ENCODE measurements at places on chromosomes 11 and 22.

GRCh38 chr11:5277807-5278382 is 8.2 kb upstream of the HBE1 start:
- H3K27me3 ChIP-seq, result no peaks in the 10 kb centered on the region
- DNase-seq, result no peak
- H3K4me1 ChIP-seq, result no peaks in the 10 kb centered on the region
- no peak overlapping the region for H3K27ac ChIP-seq
- no peak overlapping the region for H3K4me3 ChIP-seq

DNA sequence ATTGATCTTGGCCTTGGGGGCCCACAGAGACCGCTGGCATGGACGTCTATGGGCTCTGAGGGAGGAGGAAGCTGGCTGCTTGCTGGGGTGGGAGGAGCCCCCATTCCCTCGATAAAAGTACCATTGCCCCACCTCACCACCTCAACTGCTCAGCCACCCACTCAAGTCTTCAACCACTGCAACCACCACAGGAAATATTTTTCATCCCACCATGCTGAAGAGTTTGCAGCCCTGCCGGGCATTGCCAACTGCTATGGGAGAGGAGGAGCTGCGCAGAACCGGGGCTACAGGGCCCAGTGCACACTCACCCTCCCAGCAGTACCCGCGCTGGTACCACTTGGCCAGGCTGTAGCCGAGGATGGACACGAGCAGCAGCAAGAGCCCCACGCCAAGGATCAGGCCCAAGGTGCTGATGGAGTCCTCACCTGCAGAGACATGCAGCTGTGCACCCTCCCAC is 29.2 kb downstream of the IL10RA start:
- no peaks in the 10 kb centered on the region for H3K27me3 ChIP-seq
- no peaks in the 10 kb centered on the region for H3K36me3 ChIP-seq
- no peak overlapping the region for H3K27ac ChIP-seq
- DNase-seq, result peak; percentile 39
- peaks cover 13% of the 10 kb centered on the region for H3K4me1 ChIP-seq

GRCh38 chr11:32121012-32121411 is 30.1 kb downstream of the RCN1 start:
- no peak overlapping the region for H3K27ac ChIP-seq
- no peaks in the 10 kb centered on the region for H3K36me3 ChIP-seq
- no peaks in the 10 kb centered on the region for H3K4me1 ChIP-seq
- H3K27me3 ChIP-seq, result no peaks in the 10 kb centered on the region
- DNase-seq, result peak; percentile 36

DNA sequence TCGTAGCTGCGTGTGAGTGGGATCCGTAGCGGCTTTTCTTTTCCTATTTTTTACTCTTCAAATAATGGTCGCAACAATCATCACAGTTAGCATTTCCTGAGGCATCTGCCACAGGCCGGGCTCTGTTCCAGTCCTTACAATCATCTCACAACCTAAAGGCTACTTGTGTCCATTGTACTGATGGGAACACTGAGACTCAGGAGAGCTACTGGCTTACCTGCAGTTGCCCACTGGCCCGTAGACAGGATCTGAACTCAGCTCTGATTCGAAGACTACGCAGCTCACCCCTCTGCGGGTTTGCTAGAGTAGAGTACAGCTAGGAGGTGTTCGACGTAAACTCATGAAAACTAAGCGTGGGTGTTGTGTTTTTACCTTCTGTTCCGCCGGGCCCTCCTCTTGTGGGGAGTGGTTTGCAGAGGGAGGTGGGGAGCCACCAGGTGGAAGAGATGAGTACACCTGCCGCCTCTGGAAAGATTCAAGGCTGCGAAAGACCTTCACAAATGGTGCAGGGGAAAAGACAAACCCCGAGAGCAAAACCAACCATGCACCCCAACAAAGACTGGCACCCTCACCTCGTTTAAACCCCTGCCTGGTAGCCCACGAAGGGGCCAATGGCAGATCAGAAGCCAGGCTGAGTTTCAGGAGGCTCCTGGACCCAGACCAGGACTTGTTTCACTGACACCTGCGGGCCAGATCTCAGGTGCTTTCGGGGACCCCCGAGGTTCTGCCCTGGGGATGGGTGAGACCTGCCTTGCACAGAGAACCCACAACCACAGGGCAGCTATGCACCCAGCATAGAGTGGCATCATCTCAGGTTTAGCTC is 18.3 kb upstream of the RFPL3 start:
- peaks cover 8% of the 10 kb centered on the region for H3K27me3 ChIP-seq
- H3K4me1 ChIP-seq, result no peaks in the 10 kb centered on the region
- H3K4me3 ChIP-seq, result no peak overlapping the region
- H3K36me3 ChIP-seq, result no peaks in the 10 kb centered on the region
- DNase-seq, result no peak

DNA sequence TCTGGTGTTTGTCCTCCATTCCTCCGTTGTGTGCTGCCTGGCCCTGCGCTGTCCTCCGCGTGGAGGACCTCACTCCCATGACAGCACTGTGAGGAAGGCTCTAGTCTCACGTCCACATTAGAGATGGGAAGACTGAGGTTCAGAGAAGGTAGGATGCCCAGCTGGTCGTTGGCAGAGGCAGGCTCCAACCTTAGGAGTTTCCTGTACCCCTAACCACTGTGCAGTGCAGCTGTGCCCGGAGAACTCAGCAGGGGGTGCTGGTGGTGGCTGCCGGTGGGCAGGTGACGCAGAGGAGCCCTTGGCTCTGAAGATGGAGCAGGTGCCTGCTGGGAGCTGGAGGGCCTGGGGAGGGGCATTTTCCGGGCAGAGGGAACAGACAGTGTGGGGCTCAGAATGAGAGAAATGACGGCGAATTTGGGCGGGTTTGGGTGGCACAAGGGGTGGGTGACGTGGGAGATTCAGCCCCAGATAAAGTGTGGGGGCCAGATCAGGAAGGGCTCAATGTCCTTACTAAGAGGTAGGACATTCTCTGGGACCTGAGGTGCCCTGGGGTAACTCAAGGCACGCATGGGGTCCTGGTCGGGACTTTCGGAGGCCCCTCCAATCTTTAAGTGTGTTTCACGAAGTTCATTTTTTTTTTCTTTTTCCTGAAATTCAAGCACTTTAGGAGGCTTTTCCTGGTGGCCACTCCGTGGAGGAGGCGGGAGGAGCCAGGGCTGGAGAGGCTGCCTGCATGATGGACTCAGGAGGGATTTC is 535.0 kb downstream of the TBC1D22A start:
- H3K36me3 ChIP-seq, result no peaks in the 10 kb centered on the region
- DNase-seq, result no peak
- no peaks in the 10 kb centered on the region for H3K27me3 ChIP-seq

DNA sequence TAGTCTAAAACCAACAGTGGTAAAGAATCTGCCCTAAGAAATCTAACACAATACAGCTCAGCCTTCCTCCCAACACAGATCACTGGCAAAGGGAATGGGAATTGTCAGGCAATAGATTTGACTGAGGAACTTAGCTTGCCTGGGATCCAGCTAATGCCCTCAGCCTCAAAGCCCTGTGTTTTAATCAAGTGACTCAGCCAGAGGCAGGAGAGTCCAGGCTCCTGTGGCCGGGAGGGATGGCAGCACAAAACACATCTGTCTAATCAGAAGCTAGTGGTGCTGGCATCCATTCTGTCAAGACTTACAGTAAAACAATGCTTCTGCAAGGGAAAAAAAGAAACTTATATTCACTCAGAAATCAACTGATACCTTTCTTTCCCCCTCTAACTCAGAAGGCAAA is 5.6 kb downstream of the SYTL2 start:
- no peak overlapping the region for H3K4me3 ChIP-seq
- no peak overlapping the region for H3K27ac ChIP-seq
- H3K27me3 ChIP-seq, result peaks cover 29% of the 10 kb centered on the region

DNA sequence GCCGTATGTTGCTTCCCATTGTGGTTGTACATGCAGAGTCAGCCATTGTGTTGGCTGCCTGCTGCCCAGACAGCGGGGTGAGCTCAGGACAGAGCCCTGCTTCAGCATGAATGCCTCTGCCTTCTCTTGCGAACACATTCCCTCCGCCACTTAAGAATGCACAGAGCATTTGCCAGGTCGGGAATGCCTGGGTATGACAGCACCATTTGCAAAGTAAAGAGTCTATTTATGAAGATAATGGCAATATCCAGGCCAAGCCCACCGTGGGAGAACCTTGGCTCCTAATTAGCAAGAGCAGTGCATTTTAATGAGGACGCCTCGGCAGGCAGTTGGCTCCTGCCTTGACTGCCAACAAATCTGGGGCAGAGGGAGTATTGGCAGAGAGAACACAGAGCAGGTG is 62.5 kb upstream of the SORL1 start:
- DNase-seq, result no peak
- no peak overlapping the region for H3K27ac ChIP-seq
- H3K4me1 ChIP-seq, result peaks cover 7% of the 10 kb centered on the region
- H3K36me3 ChIP-seq, result no peaks in the 10 kb centered on the region
- H3K27me3 ChIP-seq, result no peaks in the 10 kb centered on the region

DNA sequence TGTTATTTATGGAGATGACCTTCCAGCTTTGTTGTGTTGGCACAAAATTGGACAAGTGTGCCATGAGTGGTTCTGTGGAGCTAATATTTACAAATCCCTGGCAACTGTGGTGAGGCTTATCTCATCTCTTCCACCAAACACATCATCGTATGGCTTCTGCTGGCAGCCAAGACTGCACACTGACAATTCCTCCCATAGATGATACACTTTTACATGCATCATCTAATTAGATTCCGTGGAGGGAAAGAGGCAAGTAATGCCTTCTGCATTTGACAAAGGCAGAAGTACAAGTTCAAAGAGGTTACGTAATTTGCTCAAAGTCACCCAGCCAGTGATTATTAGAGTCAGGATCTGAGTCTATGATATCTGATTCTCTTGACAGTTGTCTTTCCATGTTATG is 62.7 kb upstream of the KIRREL3 start:
- no peak overlapping the region for H3K4me3 ChIP-seq
- H3K4me1 ChIP-seq, result no peaks in the 10 kb centered on the region
- H3K27me3 ChIP-seq, result no peaks in the 10 kb centered on the region
- DNase-seq, result no peak

DNA sequence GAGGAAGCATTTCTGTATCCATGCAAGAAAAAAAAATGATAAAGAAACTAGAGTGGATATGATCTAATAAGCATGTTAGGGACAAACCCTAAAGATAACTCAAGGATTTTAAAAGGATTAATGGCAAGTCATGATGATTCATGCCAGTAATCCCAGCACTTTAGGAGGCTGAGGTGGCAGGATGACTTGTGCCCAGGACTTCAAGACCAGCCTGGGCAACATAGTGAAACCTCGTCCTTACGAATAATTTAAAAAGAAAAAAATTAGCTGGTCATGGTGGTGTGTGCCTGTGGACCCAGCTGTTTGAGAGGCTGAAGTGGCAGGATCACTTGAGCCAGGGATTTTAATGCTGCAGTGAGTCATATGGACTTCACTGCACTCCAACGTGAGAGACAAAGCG is 145.5 kb upstream of the BLID start:
- no peaks in the 10 kb centered on the region for H3K36me3 ChIP-seq
- DNase-seq, result no peak
- H3K4me3 ChIP-seq, result no peak overlapping the region

GRCh38 chr11:83054001-83054400 is 17.7 kb downstream of the RAB30 start:
- no peak overlapping the region for H3K4me3 ChIP-seq
- no peak overlapping the region for H3K27ac ChIP-seq
- no peak for DNase-seq

GRCh38 chr11:827146-827896 is 398 bp upstream of the CRACR2B start:
- H3K4me1 ChIP-seq, result peaks cover 74% of the 10 kb centered on the region
- H3K4me3 ChIP-seq, result peak overlapping the region; percentile 44
- H3K27ac ChIP-seq, result no peak overlapping the region
- peaks cover 73% of the 10 kb centered on the region for H3K27me3 ChIP-seq
- H3K36me3 ChIP-seq, result peaks cover 27% of the 10 kb centered on the region
- DNase-seq, result no peak

GRCh38 chr11:12237381-12237784 is 127.0 kb downstream of the MICAL2 start:
- no peak overlapping the region for H3K4me3 ChIP-seq
- no peaks in the 10 kb centered on the region for H3K27me3 ChIP-seq
- no peak overlapping the region for H3K27ac ChIP-seq
- peaks cover 16% of the 10 kb centered on the region for H3K36me3 ChIP-seq

GRCh38 chr11:78140392-78141077 is 1.1 kb upstream of the ALG8 start:
- no peak overlapping the region for H3K27ac ChIP-seq
- DNase-seq, result no peak
- H3K4me1 ChIP-seq, result peaks cover 12% of the 10 kb centered on the region
- peak overlapping the region; percentile 70 for H3K4me3 ChIP-seq

DNA sequence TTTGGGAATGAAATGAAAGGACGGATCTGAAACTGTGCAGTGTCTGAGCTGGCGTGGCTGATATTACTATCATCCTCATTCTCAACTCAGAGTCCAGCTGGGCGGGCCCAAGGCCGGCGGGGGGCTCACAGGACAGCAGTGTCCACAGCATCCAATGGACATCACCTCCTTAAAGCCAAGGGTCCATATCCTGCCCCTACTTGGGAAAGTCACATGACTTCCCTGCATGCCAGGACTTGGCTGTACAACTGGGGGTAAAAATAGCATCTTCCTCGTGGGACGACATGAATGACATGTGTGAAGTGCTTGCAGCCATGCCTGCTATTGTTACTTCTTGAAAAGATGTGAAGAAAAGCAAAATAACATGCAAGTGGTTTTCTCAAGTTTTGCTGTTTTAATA is 82.3 kb downstream of the TRMU start:
- no peak overlapping the region for H3K4me3 ChIP-seq
- H3K27me3 ChIP-seq, result peaks cover 22% of the 10 kb centered on the region
- H3K27ac ChIP-seq, result no peak overlapping the region
- H3K36me3 ChIP-seq, result no peaks in the 10 kb centered on the region
- DNase-seq, result no peak
- H3K4me1 ChIP-seq, result peaks cover 15% of the 10 kb centered on the region

GRCh38 chr11:45385844-45386243 is 99.7 kb upstream of the SYT13 start:
- peak overlapping the region; percentile 0 for H3K27ac ChIP-seq
- peak; percentile 27 for DNase-seq
- peaks cover 29% of the 10 kb centered on the region for H3K4me1 ChIP-seq
- H3K27me3 ChIP-seq, result peaks cover 11% of the 10 kb centered on the region

DNA sequence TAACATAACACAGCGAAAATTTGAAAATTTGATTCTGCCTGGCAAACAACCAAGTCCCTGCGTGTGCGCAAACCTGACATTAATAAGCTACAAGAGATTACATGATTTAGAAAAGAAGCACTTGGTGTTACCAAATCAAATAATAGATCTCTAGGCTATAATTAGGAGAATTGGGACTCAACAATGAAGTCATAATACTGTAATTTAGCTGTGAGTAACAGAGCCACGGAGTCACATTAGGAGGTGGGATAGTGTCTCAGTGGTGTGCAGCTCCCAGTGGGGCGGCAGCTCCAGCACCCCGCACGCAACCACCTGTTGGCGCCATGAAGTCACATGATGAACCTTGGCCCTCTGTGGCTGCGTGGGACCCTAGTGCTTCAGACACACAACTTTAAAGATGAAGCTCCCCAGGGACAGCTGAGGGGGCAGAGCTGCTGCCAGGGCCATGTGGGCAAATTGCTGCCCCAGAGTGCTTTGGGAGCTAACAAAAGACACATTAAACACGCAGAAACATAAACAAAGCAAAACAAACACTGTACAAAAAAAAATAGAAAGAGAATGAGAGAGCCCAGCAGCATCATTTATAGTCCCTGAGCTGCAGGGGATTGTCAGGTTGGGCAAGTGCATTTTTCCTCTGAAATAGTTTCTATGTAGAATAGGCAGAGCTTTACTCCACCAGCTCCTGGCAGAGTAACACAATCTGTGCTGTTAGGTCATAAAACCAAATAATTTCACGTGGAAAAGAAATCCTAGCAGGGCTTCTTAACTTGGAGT is 605.6 kb downstream of the SOX6 start:
- no peaks in the 10 kb centered on the region for H3K36me3 ChIP-seq
- no peak for DNase-seq
- no peak overlapping the region for H3K4me3 ChIP-seq

GRCh38 chr11:46347637-46348311 is 511 bp downstream of the DGKZ start:
- H3K27me3 ChIP-seq, result peaks cover 6% of the 10 kb centered on the region
- DNase-seq, result no peak
